Ovary (tissue), 10 donors: ENCODE measurements at places on chromosomes 16 and 17. TPM values are rescaled to one million over a fixed set of nuclear protein-coding genes. Genes with fewer than 3 reads are reported as not detected.

DNA sequence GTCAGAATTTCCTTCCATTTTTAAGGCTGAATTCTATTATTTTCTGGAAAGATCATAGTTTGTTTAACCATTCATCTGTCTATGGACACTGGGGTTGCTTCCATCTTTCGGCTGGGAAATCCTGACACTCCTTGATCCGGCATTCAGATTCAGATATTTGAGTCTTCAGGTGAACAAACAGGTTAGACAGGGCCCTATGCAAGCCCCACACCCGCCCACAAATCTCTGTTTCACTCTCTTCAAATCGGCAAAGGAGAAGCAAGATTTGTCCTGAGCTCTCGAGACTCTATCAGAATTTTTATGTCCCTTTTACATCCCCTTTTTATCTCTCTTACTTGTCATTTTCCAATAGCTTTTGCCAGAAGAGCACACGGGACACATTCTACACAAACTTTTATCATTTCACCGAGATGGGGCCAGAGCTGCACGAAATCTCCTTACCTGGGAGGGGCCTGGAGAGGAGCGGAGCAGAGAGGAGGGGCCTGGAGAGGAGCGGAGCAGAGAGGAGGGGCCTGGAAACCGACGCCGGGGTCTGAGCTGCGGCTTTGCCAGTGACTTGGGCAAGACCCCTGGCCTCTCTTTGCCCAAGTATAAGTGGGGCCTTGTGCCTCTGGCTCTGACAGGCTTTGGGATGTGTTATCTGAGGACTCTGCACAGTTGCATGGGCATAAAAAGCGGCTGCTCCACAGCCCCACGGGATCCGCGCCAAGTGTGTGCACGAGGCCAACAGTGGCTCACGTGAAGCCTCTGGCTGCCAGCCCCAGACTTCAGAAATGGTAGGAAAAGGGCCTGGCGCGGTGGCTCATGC, 54.3 kb upstream of the RBFOX3 start:
- DNase-seq, result peak; percentile 89

DNA sequence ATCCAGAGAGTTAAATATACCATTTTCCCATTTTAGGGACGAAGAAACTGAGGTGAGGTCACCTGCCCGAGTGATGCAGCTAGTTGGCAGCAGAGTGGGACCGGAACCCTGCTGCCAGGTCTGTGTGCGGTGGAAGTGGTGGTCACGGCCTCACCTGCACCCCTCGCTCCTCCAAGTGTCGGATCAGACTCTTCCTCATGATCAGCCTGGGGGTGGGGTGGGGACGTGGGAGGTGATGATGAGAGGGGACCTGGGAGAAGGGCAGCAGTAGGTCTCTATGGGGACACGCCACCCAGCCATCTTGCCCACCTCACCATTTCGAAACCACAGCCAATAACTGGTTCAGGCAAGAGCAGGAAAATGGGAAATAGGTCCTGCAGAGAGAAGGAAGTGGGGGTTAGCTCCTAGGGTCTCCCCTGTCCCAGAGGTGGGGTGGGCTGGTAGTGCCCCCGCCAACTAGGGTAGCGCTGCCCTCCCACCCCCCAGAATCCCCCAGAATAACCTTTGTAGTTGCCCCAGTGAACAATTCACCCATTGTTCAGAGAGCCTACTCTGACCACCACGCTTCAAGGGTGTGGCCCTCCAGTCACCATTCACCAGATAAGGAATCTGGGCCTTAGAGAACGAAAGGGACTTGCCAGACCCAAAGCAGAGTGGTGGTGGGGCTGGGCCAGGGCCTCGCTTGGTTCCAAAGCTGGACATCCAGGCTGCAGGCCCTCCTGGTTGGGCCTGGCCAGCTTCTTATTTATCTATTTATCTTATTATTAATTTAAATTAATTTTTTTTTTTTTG, 5.1 kb downstream of the GDPD3 start:
- DNase-seq, result no peak

- no peak for DNase-seq
These were observed 681 bp downstream of the CALCOCO2 start for GRCh38 chr17:48831549-48831883.

Gene PRAC1
- total RNA-seq, result not detected

Gene MYH10
- 81.7 TPM for total RNA-seq

Gene CFAP97D1
- 0.15 TPM for total RNA-seq

- DNase-seq, result no peak
These were observed 25.9 kb upstream of the SPATA32 start for GRCh38 chr17:45287526-45288500.

Gene NEK8
- total RNA-seq, result 3.4 TPM

DNA sequence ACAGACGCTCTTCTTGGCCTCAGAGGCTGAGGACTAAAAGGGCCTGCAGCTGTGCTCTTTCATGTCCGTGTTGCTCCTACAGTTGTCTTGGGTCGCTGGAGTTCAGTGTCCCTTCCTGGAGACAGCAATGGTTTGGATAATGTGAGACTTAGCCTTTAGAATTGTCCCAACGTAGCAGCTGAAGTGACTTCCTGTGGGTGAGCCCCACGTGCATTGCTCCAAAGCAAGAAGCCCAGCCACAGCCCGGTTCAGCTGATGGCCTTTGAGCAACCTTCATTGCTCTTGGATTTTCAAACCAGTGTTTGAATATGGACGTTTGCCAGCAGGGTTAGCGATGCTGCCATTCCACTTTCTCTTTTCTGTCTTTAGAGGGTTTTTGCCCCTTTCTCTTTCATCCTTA, 19.7 kb downstream of the TMEM11 start:
- no peak for DNase-seq

DNA sequence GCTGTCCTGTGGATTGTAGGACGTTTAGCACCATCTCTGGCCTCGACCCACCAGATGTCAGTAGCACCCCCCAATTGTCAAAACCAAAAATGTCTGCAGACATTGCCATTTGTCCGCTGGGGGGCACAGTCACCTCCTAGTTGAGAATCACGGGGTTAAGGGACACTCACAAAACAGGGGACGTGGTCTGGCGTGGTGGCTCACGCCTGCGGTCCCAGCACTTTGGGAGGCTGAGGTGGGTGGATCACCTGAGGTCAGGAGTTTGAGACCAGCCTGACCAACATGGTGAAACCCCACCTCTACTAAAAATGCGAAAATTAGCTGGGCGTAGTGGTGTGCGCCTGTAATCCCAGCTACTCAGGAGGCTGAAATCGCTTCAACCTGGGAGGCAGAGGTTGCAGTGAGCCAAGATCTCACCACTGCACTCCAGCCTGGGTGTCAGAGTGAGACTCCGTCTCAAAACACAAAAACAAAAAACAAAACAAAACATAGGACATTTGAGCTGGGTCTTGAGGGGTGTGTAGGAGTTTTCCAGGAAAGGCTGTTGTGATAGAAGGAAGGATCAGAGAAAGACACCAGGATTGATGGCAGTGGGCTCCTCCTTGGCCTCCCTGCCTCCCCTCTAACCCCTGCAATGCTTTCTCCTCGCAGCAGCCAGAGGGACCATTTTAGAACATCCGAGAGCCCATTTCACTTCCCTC, 171.8 kb upstream of the GSE1 start:
- DNase-seq, result no peak

Gene ABCC12
- total RNA-seq, result not detected

DNA sequence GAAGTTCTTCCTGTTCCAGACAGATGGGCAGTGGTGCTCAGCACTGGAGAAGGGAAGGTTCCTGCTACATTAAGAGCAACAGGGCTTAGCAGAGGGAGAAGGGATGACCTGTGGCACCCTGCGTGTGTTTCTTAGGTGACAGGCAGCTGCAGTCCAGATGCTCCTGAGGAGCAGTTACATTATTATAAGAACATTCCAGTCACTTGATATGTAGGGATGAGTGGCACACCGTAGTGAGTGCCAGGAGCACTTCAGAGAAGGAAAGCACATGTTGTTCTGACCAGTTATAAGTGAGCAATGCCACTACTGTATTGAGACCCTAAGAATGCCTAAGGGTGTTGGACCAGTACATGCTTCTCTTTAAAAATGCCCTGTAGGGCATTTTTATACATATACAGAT, 39.9 kb upstream of the MRC2 start:
- DNase-seq, result no peak

- no peak for DNase-seq
These were observed 2.3 kb upstream of the MRPS34 start for GRCh38 chr16:1775006-1775845.

DNA sequence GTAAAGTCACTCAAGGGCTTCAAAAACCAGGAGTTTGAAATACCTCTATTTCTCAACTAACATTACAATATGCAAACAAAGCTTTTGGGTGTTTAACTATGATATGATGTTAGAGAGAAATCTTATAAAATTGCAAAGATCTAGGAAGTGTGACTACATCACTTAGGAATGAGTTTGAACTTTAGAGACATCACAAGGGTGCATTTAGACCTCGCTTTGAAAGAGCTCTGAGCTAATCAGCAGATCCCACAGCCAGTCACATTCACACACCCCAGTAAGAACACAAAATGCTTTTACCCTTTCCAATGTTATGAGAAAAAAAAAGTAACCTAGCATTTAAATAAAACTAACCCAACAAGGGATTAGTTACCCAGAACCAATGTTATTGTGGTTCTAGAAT, 45.2 kb downstream of the HYDIN start:
- DNase-seq, result no peak

DNA sequence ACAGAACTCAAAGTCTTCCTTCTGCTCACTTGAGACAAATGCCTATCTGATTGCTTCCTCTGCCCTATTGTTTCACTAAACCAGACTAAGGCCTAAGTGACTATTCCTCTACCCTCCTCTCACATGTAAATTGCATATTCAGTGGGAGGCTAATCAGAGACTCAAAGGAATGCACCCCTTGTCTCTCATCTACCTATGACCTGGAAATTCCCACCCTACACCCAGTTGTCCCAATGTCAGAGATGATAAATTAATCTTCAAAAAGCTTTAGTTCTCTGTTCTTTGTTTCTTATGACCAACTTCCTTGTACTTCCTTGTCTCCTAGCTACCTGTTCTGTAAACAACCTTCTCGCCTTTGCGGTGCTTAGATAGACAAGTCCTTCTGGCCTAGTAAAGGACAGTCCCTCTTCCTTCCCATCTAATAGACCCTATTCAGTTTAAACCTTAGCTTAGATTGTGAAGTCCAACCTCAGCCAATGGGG, 76.0 kb downstream of the EMP2 start:
- no peak for DNase-seq

- no peak for DNase-seq
These were observed 135.7 kb upstream of the NLRP1 start for GRCh38 chr17:5719976-5720375.

Gene MPP3
- total RNA-seq, result 3.0 TPM

GRCh38 chr16:51473091-51473490, 322.0 kb upstream of the SALL1 start:
- no peak for DNase-seq

- no peak for DNase-seq
These were observed 81.5 kb upstream of the TNRC6C start for GRCh38 chr17:77877036-77877435.

DNA sequence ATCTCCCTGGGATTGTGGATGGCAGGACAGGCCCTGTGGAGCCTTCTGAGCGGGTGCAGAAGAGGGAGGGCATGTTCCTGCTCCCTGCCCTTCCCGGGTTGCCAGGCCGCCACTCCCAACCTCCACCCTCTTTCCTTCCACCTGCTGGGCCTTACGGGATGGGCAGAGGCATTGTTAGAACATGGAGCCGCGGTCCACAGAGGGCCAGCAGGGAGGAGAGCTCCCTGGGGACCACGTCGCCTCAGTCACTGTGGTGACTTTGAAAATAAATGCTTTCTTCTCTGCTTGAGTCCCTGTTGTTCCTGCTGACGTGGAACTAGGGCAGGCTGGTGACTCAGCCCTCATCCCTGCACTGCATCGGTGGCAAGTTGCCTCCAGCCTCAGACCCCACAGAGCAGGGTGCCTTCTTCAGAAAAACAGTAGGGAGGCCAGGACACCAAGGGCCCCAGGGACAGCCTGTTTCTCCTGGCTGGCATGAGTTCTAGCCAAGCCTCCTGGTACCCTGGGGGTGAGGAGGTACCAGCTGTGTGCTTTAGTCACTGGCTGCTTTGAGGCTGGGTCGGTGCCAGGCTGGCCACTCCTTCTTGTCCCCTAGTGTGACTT, 224.9 kb downstream of the SEC14L1 start:
- DNase-seq, result peak; percentile 59

GRCh38 chr16:46854846-46855245, 23.9 kb upstream of the C16orf87 start:
- DNase-seq, result no peak

GRCh38 chr16:70770626-70771552, 30.1 kb downstream of the VAC14 start:
- DNase-seq, result peak; percentile 80

DNA sequence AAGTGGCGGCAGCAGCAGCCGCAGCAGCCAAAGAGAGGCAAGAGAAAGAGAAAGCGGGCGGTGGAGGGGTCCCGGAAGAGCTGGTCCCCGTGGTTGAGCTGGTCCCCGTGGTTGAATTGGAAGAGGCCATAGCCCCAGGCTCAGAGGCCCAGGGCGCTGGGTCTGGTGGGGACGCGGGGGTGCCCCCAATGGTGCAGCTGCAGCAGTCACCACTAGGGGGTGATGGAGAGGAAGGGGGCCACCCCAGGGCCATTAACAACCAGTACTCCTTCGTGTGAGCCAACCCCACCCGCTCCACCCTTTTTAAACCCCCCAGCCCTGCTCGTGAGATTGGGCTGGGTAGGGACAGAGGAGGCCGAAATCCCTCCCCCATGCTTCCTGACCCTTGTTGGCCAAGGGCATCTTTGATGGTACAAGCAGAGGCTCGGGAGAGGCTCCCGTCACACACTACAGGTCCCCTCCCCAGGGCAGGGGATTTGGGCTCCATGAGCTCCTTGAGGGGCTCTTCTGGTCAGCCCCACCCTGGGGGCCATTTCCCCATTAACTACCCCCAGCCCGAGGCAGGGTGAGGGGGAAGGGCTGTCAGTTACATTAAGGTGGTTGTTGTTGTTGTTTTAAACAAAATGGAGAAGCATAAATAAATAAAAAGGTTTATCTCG, 4.6 kb upstream of the ATP2A1 start:
- no peak for DNase-seq

DNA sequence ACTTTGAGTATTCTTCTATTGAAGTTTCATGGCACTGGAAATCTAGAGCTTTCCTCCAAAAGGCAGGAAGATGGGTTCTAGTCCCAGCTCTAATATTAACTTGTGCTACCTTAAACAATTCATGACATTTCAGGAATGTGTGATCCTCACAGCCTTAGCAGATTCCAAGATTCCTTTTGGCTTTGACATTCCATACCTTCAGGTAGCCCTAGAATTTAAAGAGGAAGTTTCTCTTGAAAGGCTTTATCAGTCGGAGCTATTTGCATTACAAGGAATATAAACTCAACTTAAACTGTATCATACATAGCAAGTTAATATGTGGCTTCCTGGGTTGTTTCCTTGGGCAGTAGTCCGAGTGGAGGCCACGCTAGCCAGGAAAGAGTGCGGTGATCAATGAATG, 330.0 kb downstream of the SHISA9 start:
- DNase-seq, result no peak

DNA sequence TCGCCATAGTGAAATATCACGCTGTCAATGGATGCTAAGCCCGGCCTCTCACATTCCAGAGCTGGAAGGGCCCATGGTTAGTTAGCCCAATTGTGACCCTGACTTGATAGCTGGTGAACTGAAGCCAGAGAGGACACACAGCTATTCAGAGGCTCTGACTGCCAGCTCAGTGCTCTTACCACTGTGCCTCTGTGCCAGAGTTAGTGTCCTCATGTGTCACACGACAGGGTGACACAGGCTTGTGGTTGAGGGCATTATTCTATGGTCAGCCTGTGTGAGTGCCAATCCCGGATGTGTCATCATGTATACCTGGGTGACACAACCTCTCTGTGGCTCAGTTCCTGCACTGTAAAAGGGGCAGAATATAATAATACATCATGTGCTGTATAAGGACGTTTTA, 2.5 kb upstream of the MT1X start:
- no peak for DNase-seq

Gene SPATA32
- not detected for total RNA-seq

GRCh38 chr17:13047011-13047606, 29.3 kb upstream of the ELAC2 start:
- DNase-seq, result no peak
